Activated T-cell treated with anti-CD3 and anti-CD28 coated beads for 4 hours (primary cell): ENCODE measurements at places on chromosomes 2 and 18.

DNA sequence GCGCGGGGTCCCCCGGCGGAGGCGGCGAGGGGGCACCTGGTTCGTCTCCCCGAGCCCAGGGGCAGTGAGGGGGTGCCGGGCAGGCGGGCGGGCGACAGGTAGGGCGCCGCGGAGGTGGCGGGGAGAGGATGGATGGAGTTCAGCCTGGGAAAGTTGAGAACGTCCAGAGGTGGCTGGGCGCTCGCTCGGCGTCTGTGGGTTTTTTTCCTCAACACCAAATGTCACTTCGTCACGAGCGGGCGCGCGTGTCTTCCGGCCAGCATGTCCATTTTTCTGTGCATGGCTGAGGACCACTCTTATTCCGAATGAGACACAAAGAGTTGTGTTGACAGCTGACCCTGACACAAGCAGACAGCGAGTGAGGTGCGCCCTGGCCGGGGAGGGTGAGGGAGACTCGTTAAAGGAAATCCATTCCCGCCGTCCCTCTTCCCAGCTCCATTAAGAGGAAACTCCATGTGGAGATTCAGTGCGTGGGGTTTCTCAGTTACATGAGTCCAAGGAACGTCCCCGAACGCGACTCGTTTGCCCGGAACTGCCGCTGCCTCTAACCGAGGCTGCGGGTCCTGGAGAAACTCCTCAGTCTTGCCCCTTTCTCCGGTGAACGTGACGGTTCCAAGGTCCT, 859 bp downstream of the GREB1L start:
- no peak for DNase-seq

DNA sequence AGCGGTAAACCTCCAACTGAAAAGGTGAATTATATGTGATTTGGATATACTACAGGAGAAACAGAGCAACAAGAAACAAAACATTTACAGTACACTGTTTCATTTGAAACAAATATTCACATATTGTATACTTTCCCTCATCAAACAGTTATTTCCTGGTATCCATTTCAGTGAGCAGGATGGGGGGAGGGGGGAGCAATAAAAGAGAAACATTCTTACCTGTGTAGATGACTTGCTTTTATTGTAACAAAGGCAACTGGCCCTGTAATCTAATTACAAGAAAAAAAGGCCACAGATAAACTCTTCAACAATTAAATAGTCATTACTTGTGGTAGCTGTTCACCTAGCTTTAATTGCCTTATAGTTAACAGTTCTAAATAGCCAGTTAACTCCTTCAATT, 3.9 kb upstream of the PPP1CB start:
- DNase-seq: no peak

GRCh38 chr18:45596036-45596435, 19.2 kb upstream of the SLC14A2 start:
- no peak for DNase-seq

DNA sequence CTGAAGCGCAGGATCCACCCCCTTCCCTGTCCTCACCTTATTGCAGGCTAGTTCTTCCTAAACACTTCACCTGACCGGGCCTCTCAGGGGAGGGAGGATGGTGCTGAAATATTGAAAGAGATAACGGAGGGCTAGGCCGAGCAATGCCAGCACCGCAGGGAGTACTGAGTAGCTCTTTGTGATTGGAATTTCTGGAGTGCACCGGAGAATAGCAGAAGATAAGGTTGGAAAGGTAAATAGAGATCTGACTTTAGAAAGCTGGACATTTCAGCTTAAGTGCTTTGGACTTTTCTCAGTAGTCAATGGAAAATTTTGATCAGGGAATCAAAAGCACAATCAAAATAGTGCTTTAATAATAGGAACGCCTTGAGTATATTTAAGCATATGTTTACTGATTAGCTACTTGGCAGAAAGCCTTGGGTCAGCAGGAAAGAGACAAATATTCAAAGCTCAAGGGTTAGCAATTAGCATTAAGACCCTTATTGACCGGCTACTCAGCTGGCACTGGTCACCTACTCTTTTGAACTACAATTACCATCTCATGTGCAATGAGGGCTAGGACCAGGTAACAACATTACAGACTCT, 142.9 kb upstream of the NDUFV2 start:
- no peak for DNase-seq

GRCh38 chr2:43370146-43370545, 143.7 kb upstream of the ZFP36L2 start:
- no peak for DNase-seq

GRCh38 chr2:71743995-71744675, 290.8 kb downstream of the DYSF start:
- DNase-seq: no peak

DNA sequence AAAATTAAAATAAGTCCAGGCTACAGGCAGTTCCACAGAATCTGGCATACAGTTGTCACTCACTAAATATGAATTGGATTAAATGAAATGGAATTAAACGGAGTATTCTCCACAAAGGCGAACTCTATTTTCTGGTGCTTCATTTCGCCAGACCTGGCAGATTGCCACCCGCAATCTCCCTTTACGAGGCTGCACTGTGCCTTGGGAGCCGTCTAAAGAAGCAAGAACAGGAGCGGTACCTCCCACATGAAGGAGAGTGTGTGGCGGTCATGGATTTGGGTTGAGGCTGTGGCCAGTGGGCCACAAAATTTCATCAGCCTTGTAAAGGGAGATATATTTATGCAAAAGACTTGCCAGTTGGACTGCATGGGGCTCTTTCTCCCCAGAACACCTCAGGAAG, 151.0 kb downstream of the OSR1 start:
- DNase-seq: no peak

DNA sequence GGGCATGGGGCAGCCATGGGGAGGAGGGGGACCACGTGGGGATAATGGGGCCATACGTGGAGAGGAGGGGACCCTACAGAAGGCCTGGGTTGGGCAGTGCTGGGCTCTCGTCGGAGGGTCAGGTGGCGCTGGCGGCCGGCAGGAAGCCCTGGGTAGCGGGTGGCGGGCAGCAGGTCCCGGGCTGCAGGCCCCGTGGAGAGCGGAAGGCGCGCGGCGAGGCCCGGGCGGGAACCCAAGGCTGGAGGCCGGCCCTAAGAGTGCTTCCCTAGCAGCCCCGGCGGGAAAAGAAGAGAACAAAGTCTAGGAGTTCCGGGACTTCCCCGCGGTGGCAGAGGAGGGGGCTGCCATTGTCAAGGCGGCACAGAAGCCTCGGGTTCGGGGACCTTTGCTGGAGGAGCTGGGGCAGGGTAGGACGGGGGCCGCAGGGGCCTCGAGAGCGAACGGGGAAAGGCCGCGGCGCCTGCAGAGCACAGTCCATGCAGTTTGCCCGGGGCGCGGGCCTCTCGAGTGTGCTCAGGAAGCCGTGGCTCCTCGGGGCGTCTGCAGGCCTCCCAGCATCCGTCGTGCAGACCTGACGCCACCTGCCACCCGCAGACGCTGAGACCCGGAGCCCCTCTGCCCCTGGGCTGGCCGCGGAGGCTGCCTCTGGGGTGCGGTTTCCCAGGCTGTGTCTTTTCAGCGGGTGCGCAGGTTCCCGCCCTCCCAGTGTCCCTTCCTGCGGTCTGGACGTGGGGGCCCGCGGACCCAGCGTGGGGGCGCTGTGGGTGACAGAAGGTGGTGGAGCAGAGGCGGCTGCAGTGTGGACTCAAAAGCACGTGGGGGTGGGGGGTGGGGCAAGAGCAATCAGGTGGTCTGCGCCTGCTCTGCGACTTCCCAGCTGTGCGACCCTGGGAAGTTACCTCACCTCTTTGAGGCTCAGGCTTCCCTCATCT, 19.4 kb upstream of the NCL start:
- DNase-seq: peak; percentile 15
